ENCODE measurements at places on chromosomes 1 and 21.

DNA sequence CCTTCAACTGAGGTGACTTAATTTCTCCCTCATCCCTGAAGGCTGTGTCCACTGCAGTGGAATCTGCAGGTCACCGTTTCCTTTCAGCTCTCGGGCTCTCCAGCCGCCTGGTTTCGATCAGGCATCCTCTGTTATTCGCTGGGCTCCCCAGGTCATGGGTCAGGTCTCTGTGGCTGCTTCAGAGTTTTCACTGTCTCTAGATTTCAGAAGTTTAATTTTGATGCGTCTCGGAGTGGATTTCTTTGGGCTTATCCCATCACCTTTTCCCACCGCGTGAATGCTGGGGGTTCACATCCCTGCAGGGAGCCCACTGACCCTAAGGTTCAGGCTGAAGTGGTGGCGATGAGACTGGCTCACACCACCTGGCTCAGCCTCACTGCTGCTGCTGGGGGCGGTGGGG, 3.3 kb downstream of the ACTRT2 start:
- DNase-seq, result no peak
- no peak overlapping the region for H3K27ac ChIP-seq
- H3K4me1 ChIP-seq, result peaks cover 5% of the 10 kb centered on the region
- no peaks in the 10 kb centered on the region for H3K36me3 ChIP-seq

DNA sequence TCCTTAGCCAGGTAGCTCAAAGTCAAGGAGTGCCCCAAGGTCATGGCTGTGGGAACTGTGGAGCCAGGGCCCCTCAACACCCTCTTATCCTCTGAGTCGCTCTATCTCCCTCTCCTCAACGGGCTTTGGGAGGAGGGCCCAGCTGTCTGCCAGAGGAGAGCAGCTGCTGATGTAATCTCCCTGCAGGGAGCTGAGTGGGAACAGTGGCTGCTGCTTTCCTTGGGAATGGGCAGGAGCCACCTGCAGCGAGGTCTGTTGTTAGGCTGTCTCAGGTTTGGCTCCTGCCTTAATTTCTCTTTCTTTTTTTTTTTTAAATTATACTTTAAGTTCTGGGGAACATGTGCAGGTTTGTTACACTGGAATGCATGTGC, 58.8 kb upstream of the MAP1LC3C start:
- no peak for DNase-seq
- no peak overlapping the region for H3K27ac ChIP-seq
- H3K4me3 ChIP-seq, result no peak overlapping the region
- no peaks in the 10 kb centered on the region for H3K4me1 ChIP-seq

DNA sequence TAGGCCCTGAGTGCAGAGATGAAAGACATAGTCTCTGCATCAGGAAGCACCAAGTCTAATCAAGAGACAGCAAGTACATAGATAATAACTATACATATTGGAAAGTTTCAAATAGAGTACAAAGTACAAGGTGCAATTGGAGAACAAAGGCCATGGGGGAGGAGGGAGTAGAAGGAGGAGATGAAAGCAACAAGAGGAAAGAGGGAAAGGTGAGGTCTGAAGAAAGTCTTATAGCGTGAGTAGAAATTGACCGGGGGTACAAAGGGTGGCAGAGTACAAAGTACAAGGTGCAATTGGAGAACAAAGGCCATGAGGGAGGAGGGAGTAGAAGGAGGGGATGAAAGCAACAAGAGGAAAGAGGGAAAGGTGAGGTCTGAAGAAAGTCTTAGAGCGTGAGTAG, 244.2 kb upstream of the JUN start:
- no peak overlapping the region for H3K4me3 ChIP-seq
- no peak overlapping the region for H3K27ac ChIP-seq
- H3K4me1 ChIP-seq, result no peaks in the 10 kb centered on the region

DNA sequence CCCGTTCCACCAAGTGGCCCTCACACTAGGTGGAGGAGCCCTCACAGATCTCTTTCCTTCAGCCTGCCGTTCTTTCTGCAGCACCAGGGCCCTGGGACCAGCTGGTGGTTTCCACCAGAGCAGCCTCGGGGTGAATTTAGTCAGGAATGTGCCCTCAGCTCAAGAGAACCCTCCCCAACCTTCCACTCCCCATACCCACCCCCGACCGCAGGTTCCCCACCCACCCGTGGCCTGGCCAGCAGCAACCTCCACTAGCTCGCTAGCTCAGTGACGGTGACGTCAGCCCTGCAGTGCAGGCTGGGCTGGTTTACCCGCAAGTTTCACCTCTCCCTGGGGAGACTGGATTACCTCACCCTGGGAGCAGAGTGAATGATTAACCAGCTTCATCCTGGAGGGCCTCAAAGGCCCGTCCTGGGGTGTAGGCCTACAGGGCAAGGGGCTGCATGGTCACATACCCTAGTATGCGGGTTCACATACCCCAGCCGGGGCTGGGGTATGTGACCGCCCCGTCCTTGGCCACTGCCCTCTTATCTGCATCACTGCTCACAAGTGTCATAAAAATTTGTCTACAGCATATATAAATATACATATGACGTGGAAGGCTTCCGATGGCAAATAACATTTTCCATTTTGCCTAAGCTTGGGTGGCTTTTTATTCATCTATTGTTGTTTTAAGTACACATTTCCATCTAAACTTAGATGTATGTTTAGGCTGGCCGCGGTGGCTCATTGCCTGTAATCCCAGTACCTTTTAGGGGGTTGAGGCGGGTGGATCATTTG, 24.5 kb downstream of the ELF3 start:
- H3K27me3 ChIP-seq, result no peaks in the 10 kb centered on the region
- no peaks in the 10 kb centered on the region for H3K36me3 ChIP-seq
- no peak overlapping the region for H3K4me3 ChIP-seq
- H3K27ac ChIP-seq, result no peak overlapping the region
- no peaks in the 10 kb centered on the region for H3K4me1 ChIP-seq

DNA sequence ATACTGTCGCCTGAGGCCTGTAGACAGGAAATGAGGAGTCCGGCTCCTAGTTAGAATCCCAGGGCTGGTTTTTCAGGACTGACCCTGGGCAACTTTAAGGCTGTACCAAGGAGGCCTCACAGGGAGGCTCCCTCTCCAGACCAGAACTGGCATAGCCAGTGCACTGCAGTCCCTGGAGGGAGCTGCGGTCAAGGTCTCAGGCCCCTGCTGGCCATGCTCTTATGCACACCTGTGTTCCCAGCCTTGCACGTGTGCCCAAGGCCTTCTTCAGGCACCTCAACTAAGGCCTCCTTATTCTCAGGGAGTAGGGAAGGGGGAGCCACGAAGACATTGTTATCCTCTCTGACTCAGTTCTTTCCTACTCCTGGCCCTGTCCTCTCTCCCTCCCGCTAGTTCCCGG, 22.0 kb upstream of the IFNAR1 start:
- H3K27ac ChIP-seq, result no peak overlapping the region
- peaks cover 3% of the 10 kb centered on the region for H3K4me1 ChIP-seq
- H3K27me3 ChIP-seq, result no peaks in the 10 kb centered on the region
- no peaks in the 10 kb centered on the region for H3K36me3 ChIP-seq
- H3K4me3 ChIP-seq, result no peak overlapping the region

DNA sequence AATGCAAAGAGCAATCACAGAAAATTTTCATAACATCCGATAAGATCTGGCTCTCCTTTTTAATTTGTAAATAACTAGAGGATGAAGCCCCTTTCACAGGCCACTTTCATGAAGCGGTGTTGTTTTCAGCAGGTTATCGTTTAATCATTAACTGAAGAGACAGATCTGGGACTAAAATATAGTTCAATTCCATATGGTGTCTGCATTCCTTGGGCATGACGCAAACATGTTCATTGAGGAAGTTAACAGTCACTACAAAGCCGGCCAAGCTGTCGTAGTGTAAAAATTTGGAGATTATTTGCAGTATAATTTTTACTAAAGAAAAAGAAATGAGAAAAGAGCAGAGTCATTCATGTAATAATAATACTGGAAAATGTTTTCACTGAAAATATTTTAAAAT, 565.2 kb upstream of the ADAMTS5 start:
- no peaks in the 10 kb centered on the region for H3K27me3 ChIP-seq
- H3K27ac ChIP-seq, result no peak overlapping the region
- no peaks in the 10 kb centered on the region for H3K4me1 ChIP-seq
- H3K4me3 ChIP-seq, result no peak overlapping the region
- no peaks in the 10 kb centered on the region for H3K36me3 ChIP-seq

DNA sequence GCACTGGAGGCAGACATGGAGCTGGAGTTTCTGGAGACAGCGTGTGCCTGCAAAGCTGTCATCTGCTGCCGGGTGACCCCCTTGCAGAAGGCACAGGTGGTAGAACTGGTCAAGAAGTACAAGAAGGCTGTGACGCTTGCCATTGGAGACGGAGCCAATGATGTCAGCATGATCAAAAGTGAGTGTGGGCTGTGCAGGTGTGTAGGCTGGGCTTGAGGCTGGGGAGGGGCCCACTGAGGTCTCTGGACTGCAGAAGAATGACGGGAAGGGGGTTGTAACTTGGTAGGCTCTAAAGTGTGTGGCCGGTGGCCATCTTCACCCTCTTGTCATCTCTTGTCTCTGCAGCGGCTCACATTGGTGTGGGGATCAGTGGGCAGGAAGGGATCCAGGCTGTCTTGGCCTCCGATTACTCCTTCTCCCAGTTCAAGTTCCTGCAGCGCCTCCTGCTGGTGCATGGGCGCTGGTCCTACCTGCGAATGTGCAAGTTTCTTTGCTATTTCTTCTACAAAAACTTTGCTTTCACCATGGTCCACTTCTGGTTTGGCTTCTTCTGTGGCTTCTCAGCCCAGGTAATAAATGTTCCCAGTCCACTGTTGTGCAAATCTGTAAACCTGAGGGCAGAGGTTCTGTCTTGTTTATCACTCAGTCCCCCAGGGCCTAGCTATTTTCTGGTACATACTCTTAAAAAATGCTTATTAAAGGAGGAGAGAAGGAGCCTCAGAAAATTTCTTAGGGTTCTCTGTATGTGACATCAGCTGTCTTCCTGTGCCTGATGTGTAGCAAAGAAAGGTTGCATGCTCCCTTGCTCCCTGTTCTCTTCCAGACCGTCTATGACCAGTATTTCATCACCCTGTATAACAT, 19.9 kb downstream of the ATP8B2 start:
- peaks cover 99% of the 10 kb centered on the region for H3K36me3 ChIP-seq
- no peaks in the 10 kb centered on the region for H3K4me1 ChIP-seq
- no peak for DNase-seq
- no peaks in the 10 kb centered on the region for H3K27me3 ChIP-seq
- no peak overlapping the region for H3K4me3 ChIP-seq
- no peak overlapping the region for H3K27ac ChIP-seq

DNA sequence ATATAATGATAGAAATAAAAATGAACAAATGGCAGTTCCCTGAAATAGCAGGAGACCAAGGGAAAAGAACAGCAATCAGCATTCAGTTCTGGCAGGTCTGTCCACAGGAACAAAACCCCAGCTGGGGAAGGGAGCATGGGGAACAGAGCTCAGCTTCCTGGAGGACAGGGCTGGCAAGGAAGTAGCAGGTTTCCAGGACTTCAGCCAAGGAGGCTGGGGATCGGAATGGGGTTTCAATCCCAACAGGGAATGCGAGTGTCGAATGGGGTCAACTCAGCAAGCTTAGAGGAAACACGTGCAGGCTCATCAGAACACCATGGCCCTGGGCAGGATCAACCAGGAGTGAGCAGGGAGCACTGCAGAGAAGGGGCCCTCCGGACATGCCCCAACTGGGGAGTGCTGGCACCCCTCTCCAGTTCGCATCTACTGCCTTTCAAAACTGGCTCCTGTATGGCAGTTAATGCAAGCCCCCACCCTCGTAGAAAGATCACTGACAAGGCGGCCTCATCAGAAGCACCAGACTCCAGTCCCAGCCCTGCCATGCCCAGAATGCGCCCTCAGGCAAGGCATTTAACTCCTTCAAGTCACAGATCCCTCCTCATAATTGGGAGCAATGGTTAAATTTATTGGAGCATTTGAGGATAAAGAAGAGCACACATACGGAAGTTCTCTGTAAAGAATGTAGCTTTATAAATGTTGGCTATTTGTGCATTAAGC, 72.4 kb downstream of the SEC16B start:
- no peaks in the 10 kb centered on the region for H3K27me3 ChIP-seq
- H3K27ac ChIP-seq, result no peak overlapping the region
- H3K4me3 ChIP-seq, result no peak overlapping the region
- peaks cover 10% of the 10 kb centered on the region for H3K4me1 ChIP-seq

DNA sequence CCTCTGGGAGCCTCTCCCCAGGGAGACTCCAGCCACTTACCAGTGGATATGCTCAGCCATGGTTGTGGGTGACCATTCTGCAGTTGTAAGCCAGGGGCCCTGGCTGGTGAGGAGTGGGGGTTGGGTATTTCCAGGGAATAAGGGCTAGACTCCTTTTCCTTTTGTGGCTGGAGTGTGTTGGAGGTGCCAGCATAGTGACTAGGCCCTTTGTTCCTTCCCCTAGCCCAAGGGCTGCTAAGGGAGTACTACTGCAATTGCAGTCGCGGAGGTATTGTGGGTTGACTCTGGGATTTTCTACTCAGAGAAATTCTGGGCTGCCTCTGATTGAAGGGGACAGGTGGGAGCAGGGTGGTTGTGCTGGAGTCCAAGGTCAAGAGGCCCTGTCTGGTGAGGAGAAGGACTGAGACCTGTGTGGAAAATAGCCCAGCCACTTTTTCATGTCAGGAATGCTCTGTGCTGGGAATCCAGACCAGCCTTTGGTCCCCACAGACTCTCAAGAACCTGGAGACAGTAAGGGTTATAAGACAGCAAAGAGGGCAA, 43.1 kb downstream of the MROH9 start:
- no peaks in the 10 kb centered on the region for H3K4me1 ChIP-seq
- no peak overlapping the region for H3K27ac ChIP-seq
- H3K27me3 ChIP-seq, result no peaks in the 10 kb centered on the region
- no peak overlapping the region for H3K4me3 ChIP-seq

DNA sequence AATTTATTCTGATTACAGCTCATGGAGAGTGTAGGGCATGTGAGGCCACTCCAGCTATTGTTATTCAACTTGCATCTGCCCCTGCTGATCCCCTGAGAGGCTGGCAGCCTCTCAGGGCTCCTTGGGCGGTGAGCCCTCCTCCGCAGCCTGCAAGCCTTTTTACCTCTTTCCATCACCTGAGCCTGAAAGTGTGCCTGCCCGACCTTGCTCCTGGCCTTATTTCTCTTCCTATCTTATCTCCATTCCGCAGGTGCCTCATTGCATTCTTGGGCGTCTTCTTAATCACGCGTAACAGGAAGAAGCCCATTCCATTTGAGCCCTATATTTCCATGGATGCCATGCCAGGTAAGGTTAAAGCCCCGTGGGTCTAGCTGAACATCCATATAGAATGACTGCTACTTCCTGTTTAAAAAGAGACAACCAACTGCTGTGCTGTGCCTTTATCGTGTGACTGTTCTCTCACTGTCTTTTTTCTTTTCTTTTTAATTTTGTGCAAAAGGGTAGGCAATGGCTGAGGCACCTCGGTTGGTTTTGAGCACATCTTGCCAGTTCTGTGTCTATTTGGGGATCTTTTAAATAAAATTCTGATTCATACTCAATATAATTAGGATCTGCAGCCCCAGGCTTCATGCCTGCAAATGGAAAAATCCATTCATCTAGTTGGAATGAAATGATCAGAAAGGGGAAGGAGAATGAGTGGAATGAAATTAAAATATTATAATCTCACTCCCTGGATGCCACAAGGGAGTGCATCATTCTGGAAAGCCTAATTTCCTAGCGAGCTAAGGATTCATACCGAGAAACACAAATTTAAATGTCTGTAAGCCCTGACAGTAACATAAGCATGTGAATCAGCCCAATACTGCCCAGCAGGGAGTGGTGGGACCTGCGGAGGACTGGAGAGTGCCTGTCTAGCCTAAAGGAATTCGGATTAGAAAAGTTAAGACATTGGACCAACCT, 38.6 kb upstream of the RCAN3 start:
- no peaks in the 10 kb centered on the region for H3K27me3 ChIP-seq
- peaks cover 6% of the 10 kb centered on the region for H3K4me1 ChIP-seq
- H3K36me3 ChIP-seq, result peaks cover 3% of the 10 kb centered on the region
- H3K4me3 ChIP-seq, result no peak overlapping the region
- no peak for DNase-seq
